NCI-H345 (cell line): ENCODE measurements at places on chromosomes 11 and 22.

- no peak for DNase-seq
Observed at GRCh38 chr22:49141761-49142160, 685.9 kb downstream of the BRD1 start.

DNA sequence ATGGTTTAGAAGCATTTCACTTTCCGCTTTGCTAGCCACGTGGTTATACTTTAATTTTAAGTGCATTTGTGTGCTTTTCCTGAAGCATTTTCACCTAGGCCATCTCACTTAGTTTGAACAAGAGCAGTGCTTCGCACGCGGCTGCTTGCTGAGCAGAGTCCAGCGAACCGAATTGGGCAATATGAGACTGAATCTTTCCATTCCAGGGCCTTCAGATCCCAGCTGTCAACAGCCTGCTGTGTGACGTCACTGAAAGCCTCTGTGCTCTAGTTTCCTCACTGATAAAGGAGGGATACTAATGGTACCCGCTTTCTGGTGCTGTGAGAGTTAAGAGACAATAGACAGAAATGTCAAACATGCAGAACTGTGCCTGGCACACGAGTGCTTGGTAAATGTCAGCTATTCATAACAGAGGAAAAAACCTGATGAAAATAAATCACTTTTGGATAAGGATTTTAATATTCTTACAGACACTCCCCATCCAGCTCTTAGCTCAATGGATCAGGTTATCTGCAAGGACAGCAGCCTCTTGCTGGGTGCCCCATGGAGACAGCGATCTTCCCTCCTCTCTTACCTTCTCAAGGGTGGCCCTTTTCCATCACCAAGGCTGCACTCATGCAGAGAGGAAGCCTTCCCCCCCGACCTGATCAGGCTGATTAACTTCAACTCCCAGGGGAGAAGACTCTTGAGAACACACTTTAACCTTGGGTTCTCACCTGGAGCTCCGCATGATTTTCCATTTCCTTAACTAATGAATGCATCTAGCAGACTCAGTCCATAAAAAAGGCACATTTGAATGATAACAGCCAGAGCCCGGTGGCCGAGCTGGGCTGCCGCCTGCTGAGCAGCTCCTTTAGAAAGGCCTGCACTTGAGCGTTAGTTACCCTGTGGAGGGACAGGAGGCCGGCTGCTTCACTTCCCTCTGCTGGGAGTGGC, 3.5 kb upstream of the GLB1L3 start:
- peak; percentile 64 for DNase-seq

DNA sequence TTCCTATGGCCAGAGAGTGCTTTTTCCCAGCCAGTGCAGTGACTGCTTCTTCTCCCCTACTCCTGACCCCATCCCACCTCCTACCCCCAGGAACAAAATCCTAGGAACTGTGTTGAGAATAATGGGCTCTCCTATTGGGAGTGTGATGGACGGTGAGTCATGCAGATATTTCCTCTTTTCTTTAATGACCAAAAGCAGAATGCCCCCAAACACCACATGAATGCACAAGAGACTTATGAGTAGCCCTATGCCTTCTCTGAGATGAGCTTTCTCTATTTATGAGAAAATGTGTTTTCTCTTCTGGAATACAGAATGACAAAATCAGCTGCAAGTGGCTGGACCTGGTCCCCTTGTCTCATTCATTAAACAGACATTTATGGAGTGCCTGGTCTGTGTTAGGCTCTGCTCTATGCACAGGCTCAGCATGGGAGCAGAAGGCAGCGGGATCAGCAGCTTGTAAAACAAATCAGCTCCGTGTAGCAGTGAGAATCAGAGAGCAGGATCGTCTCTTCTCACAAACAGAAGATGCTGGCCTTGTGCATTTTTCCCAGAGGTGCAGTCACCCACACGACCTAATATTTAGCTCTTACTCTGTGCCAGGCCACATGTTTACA, 47.5 kb upstream of the GALNT18 start:
- no peak for DNase-seq

DNA sequence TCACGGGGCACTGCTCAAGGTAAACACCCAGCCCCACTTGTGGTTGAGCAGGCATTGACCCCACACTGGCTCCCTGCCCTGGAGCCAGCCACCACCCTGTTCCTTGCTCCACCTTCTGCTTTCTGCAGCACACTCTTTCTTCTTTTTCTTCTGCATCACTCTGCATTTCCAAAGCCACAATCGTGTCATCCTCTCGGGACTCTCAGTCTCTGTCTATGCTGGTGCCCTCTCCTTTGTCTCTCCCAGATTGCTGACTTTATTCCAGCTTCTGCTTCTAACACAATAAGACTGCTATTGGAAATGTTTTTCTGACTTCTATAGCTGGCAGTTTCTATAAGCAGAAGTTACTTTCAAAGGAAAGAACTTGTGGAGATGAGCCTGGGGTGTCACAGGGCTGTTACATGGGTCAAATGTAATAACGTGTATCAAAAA, 14.4 kb downstream of the GRAP2 start:
- DNase-seq = no peak

- no peak for DNase-seq
Observed at GRCh38 chr11:76695133-76695532, 24.6 kb upstream of the LRRC32 start.

- no peak for DNase-seq
Observed at GRCh38 chr22:23419931-23420330, 160.2 kb downstream of the IGLL1 start.

DNA sequence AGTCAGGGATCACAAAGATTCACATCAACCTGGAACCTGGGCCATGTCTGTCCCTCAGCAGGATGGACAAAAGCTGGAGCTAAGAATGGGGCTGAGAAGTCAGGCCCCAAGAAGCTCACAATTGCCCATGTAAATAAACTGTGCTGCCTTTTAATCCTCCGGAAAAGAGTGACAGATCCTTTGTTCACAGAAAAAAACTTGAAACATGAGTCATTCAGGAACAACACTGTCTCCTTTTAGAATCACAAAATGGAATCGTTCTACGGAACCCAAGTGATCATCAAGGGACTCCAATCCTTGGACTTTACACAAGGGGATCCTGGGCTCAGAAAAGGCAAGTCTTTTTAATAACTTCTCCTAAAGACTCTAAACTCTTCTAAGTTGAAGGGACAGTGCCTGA, 36.1 kb downstream of the RELT start:
- no peak for DNase-seq

GRCh38 chr11:623999-624704, 603 bp downstream of the CDHR5 start:
- no peak for DNase-seq

GRCh38 chr11:109422870-109423465, 978 bp downstream of the C11orf87 start:
- peak; percentile 56 for DNase-seq

DNA sequence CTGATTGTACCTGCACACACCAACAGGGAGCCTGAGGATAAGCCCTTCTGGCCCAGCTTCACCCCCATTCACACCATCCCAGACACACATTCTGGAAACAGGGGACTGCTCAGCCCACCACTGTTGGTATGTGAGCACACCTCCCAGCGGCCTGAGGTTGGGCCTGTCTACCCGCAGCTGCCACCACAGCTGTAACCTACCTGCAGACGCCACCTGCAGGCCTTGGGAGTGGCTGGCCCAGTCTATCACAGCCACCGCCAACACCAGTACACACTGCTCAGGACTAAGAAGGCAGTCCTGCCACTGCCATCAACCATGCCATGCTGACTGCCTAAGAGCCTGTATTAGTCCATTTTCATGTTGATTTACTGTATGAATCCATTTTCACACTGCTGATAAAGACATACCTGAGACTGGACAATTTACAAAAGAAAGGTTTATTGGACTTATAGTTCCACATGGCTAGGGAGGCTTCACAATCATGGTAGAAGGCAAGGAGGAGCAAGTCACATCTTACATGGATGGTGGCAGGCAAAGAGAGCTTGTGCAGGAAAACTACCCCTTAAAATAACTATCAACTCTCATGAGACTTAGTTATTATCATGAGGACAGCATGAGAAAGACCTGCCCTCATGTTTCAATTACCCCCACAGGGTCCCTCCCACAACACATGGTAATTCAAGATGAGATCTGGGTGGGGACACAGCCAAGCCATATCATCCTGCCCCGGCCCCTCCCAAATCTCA, 30.6 kb downstream of the RSF1 start:
- no peak for DNase-seq

- DNase-seq = no peak
Observed at GRCh38 chr22:38631724-38632123, 24.5 kb downstream of the FAM227A start.

- DNase-seq = no peak
Observed at GRCh38 chr11:68688881-68689280, 4.5 kb downstream of the GAL start.
